ENCODE measurements at places on chromosomes 11 and 22.

DNA sequence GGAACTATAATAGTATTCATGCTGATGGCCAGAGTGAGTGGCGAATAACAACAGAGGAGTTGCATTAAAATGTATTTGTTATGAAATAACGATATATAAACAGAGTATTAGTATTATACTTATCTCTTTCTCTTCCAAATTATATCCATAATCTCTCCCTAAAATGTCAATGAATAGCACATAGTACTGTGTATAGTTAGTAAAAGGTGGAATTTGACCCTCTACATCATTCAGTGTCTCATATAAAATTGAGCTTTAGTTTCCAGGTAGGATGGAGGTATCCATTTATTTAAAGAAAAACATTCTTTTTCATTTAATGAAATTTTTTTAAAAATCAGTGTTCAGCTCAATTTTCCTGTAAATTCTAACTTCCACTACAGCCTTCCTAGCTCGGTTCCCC is 34.4 kb upstream of the TECTA start:
- DNase-seq: no peak

DNA sequence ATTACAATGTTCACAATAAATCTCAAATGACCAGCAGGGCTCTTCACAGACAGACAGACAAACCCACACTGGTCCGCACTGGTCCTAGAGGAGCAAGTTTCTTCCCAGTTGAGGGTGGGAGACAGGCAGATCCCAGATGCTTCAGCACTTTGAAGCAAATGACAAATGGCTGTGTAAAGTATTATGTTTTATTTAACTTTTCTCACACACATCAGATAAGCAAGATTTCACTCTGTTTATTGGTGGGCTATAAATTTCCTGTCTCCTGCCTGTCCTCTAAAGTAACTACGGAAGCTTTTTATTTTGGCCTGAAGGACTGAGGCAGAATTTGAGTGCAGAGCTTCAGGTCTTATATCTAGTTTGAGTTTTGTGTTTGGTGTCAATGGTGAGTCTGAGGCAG is 174.7 kb upstream of the MTNR1B start:
- no peak for DNase-seq

- DNase-seq: no peak
Measured at GRCh38 chr11:119993722-119994121, 144.2 kb downstream of the TRIM29 start.

DNA sequence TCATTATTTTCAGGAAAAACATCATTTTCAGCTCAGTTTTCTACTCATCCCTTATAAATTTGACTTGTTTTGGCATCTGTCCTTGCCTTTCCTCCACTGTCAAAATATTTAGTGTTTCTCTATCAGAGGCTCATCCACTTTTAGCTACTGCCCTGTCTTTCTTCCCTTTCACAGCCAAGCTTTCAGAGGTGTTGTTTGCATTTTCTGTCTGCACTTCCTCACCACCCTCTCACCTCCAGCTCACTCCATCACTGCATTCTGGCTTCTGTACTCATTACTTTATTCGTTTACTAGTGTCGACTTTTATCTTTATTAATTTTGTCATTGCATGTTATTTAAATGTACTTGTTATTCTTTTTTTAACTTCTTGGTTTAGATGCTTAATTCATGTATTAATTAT is 26.7 kb upstream of the NNMT start:
- DNase-seq: no peak
